ENCODE measurements at places on chromosomes 5 and 9.

- DNase-seq = no peak
Observed at GRCh38 chr9:97753975-97754374, 56.8 kb upstream of the XPA start.

DNA sequence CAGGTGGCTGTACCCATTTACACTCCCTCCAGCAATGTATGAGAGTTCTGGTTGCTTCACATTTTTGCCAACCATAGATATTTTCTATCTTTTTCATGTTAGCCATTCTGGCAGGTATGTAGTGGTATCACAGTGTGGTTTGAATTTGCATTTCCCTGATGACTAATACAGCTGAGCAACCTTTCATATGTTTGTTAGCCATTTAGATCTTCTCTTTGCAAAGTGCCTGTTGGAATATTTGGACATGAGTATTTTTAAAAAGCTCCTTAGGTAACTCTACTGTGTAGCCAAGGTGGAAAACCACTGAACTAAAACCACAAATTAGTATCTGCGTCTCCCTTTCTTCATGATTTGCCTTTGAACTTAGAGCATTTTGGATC, 31.9 kb downstream of the IRF1 start:
- DNase-seq = no peak

- DNase-seq = no peak
Observed at GRCh38 chr5:80698369-80698768, 43.6 kb upstream of the DHFR start.

DNA sequence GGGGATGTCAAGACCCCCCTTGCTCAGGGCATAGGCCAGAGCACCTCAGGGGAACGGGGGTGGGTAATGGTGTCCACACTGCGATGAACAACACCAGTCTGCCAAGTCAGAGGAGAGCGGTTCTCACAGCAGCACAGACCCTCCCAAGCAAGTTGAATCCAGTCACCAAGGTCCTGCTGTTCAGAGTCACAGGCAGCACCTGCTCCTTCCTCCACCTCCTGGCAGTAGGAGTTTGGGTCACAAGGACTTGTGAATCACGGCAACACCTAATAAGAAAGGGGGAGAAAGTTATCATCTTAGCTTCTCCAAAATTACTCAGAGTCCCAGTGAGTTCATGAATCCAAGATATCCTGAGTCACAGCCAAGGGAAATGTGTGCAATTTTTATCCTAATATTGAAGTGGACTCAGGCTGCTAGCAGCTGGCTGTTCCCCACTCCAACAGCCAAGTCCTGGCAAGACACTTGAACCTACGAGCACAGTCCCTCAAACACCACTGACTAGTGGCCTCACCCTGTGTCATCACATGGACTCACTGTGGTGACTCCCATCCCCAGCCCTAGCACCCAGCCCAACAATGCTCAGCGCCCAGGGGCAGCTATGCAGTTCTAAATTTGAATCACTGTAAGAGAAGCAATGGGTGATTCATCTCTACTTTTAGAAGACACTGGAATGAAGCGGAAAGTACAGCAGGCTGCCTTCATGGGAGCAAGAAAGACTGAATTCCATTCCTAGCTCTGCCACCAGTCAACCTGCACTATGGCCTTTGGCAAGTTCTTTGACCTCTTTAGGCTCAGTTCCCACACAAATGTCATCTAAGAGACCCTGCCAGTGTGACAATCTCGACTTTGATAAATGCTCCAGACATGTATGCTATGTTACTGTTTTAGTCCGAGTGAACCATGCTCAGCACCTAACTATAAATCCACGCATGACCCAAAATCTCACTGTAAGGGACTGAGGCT, 113.7 kb downstream of the KLHL3 start:
- DNase-seq = no peak

GRCh38 chr9:133234577-133235322, 25.7 kb upstream of the OBP2B start:
- DNase-seq = no peak

- no peak for DNase-seq
Observed at GRCh38 chr5:176818391-176819098, 8.2 kb downstream of the UNC5A start.

DNA sequence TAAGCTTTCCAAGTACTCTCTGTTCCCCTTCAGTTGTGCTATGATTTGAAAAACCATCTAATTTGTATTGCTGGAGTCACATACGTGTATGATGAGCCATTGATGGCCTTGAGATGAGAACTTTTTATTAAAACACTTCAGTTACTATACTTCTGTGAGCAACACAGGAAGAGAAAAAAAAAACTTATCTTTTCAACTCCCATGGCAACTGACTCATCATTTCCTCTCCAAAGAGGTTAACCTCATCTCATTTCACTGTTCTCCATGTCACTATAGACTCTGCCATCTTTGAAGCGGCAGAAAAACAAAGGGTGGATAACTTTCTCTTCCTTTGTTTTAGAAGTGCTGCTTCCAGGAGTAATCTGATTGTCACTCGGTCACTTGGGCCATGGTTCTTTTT, 104.3 kb upstream of the PCSK1 start:
- no peak for DNase-seq

All from brain pericyte (primary cell).